ENCODE measurements at places on chromosomes 5 and 9. TPM values are rescaled to one million over a fixed set of nuclear protein-coding genes. Genes with fewer than 3 reads are reported as not detected.
A peak's percentile ranks its signal among the peaks of the same experiment; 100 is the strongest.

- no peak for DNase-seq
These were observed 93.2 kb downstream of the ZFAND5 start for GRCh38 chr9:72271613-72272478.

DNA sequence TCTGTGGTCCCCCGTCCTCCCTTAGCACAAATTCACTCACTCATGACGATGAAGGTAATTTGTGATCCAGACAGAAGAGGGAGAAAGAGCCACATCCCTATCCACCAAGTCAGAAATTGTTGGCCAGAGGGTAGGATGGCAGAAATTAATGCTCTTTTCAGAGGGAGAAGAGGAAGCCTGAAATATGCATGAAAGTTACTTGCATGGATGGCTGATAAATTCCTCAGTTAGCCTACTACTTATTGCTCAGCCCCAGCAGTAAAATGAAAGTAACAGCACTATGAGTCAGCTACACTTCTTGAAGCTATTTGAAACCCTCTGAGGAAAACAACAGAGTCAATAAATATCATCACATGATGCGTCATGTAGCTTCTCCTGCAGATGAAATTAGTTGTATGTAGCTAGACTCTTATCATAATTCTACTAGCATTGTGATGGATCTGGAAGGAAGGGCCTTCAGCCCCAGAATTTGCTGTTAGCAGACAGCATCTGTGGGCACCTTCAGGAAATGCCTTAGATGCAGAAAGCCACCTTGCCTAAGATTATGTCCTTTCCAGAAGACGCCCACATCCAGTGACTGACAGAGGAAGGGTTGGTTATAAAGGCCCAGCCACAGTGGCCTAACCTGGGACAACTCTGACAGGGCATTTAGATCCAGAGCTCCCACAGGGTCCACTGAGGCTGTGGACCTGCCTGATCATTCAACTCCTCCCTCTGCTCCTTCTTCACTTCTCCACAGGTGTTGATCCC lies 81.2 kb upstream of the CCDC112 start:
- no peak for DNase-seq

DNA sequence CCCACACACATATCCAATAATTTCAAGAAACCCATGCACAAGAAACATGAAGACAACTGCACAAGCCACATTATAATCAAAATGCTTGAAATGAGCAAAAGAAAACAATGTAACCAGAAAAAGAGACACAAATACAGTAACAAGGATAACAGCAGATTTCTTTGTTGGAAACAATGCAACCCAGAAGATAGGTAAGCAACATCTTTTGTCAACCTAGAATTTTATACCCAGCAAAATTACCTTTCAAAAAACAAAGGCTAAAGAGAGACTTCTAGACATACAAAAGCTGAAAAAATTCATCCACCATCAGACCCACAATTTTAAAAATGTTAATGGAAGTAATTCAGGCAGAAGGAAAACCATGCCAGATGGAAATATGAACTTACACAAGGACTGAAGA lies 5.0 kb upstream of the COL23A1 start:
- DNase-seq, result no peak

GRCh38 chr5:31410089-31410488 lies 121.8 kb downstream of the DROSHA start:
- no peak for DNase-seq

DNA sequence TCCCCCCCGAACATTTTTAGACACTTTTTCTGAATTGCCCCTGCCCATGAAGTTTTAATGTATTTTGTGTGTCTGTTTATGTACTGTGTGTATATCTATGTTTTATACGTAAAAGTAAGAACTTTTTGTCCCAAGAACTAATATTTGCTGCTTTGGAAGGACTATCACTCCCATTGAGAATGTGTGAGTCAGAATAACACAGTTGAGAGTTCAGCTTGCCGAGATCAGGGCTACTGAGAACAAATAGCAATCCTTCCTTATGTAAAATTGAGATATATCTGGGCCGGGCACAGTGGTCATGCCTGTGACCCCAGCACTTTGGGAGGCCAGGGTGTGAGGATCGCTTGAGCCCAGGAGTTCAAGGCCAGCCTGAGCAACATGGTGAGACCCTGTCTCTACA lies 11.3 kb downstream of the GTF3C4 start:
- no peak for DNase-seq

GRCh38 chr5:40594811-40595210 lies 84.9 kb upstream of the PTGER4 start:
- no peak for DNase-seq

DNA sequence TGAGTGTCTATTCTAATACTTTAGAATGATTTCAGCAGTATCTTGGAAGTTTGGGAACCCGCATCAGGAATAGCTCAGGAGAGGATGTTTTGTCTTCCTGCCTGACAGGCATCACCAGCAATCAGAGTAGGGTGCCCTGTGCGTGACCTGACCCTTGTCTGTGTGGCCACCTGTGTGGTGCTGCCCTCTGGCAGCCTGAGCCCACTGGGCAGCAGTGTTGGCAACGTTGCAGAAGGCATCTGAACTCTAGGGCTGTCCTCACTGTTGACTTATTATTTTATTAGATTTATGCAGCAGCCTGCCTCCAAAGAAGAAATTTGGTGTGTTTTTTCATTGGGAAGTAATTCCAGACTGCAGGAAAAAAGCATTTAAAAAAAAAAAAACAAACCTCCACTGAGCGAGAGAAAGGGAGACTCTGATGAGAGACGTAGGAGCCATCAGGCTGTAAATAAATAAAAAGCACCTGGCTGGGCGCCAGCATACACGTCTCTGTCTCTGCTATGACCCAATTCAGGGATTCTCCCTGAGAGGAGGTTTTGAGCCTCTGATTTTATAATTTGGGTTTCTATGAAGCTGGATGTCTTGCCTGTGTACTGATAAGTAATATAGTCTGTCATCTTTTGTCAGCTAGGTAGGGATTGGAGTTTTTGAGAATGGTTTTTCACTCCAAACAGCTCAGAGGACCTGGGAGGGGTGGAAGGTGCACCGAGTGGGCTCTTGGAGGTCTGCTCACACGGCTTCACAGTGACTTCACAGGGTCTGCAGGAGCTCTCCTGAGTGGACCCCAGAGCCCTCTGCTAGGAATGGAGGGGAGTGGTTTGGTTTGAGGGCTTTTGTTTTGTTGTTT lies 49.0 kb downstream of the FAM78A start:
- DNase-seq, result peak; percentile 88

The DDX4 gene
- total RNA-seq, result not detected

The PCDHGA2 gene
- total RNA-seq, result 3.7 TPM

The HOMER1 gene
- 3.2 TPM for total RNA-seq

The TNIP1 gene
- total RNA-seq, result 285 TPM
